Myocyte (in vitro differentiated cells): ENCODE measurements at places on chromosomes 5 and 9. TPM values are rescaled to one million over a fixed set of nuclear protein-coding genes. Genes with fewer than 3 reads are reported as not detected.

Gene BRIX1
- 21.3 and 22.6 TPM in 2 replicates for total RNA-seq

Gene PTGS1
- 9.6 and 14.0 TPM in 2 replicates for total RNA-seq

Gene HCN1
- total RNA-seq: not detected in 2 replicates

Gene FAM174A
- total RNA-seq: 57.3 and 76.0 TPM in 2 replicates

Gene PCDHA9
- total RNA-seq: under 0.01 and 0.03 TPM in 2 replicates

Gene HAPLN1
- 0.05 TPM in 1 of 2 replicates, not detected in the other for total RNA-seq

Gene EQTN
- total RNA-seq: not detected in 2 replicates

Gene B4GALT1
- 36.5 and 39.4 TPM in 2 replicates for total RNA-seq

Gene MYOT
- total RNA-seq: 1.7 and 23.8 TPM in 2 replicates

Gene GRM6
- total RNA-seq: not detected in 2 replicates

Gene HARS2
- total RNA-seq: 24.4 and 30.9 TPM in 2 replicates

Gene GABBR2
- 0.51 and 0.52 TPM in 2 replicates for total RNA-seq

Gene TCF7
- 0.27 and 1.2 TPM in 2 replicates for total RNA-seq

Gene OTP
- not detected in 2 replicates for total RNA-seq

Gene PRDM9
- not detected in 2 replicates for total RNA-seq

Gene TIFAB
- total RNA-seq: not detected in 2 replicates

Gene IL3
- not detected in 2 replicates for total RNA-seq

Gene PAPPA
- total RNA-seq: 4.5 and 6.5 TPM in 2 replicates

Gene ECSCR
- not detected in 2 replicates for total RNA-seq

Gene PCDHB3
- 4.2 and 4.7 TPM in 2 replicates for total RNA-seq

Gene AK1
- 611 and 777 TPM in 2 replicates for total RNA-seq

Gene GPR150
- total RNA-seq: 0.31 and 0.53 TPM in 2 replicates

Gene ACTBL2
- total RNA-seq: not detected in 2 replicates

Gene ZNF608
- 41.1 and 43.9 TPM in 2 replicates for total RNA-seq

Gene IFNB1
- not detected in 2 replicates for total RNA-seq

Gene PCDHGA3
- 0.48 and 0.57 TPM in 2 replicates for total RNA-seq

Gene AHRR
- total RNA-seq: 74.8 and 106 TPM in 2 replicates
